ENCODE measurements at places on chromosomes 1 and 21. TPM values are rescaled to one million over a fixed set of nuclear protein-coding genes. Genes with fewer than 3 reads are reported as not detected.

The OLIG2 gene
- total RNA-seq, result not detected

The DDAH1 gene
- 75.6 TPM for total RNA-seq

The RIPK4 gene
- total RNA-seq, result 60.9 TPM

The NTRK1 gene
- not detected for total RNA-seq

GRCh38 chr21:26503414-26503813 lies 69.7 kb downstream of the CYYR1 start:
- DNase-seq, result no peak

DNA sequence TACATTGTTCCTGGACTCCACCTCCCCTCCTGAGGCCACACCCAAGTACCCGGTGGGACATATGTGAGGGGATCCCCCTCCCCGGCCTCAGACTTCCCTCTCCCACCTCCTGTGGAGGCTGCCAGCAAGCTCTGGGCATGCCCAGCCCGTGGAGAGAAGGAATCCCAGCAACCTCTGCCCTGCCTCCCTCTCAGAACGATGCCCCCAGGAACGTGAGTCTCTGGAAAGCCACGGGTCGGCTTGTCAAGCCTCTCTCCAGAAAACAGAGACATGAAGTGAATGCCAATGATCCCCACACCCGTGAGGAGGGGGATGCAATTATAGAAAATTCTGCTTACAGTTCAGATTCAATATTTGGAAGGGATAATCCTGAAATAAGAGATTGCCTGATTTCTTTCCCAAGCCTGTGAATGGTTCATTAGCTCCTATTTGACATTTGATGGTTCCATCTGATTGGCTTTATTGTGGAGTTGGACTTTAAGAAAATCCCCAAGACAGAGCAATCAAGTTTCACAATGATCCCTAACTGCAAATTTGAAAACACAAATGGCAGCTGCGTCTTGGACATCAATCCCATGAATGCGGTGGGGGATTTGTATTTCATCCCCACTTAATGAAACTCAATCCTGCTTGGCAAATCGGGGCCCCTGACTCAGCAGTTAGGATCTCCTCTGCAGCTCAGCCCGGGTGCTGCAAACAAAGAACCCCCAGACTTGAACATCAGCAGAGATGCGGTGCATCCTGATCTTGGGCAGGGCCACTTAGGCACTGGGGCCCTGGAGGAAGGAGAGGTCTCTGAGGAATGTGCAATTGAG lies 9.1 kb upstream of the GUCA2B start:
- DNase-seq, result no peak

GRCh38 chr1:28869952-28870351 lies 44.4 kb upstream of the EPB41 start:
- no peak for DNase-seq

GRCh38 chr1:214318356-214318755 lies 37.4 kb downstream of the SMYD2 start:
- no peak for DNase-seq

DNA sequence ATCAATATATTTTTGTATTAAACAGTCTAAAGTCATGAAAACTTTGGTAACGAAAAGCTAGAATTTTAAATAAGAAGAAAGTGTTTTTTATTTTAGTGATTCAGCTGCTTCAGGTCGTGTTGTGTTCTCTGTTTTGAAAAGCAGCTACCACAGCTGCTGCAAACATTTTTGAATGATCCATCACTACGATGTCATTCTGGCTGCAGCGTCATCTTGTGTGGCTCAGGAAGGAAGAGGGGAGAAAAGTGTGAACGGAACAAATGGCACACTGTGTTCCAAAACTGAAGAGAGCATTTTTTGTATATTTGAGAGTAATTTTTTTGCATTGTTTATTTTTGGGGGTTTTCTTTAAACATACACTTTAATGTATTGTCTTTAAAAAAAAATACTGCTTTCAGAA lies 323.0 kb upstream of the ADGRL2 start:
- DNase-seq, result no peak

DNA sequence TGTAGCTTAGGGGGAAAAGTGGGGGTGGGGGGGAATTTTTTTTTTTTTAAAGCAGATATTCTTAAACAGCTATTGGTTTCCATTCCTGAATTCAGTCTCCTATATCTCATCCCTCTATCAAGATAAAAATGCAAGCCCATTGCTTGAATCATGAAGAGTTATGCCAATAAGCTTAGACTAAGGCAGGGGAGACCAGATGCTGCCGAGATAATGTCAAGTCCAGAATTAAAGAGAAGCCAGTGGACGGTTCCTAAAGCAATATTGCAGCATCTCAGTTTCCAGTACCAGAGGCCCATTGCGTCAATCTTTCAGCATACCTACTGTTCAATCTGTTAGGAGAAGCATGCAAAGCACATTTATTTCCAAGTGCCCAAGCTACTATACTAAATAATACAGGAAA lies 309.4 kb downstream of the BARHL2 start:
- DNase-seq, result no peak

- DNase-seq, result no peak
Measured at GRCh38 chr1:65490231-65491009, 70.0 kb downstream of the LEPR start.

DNA sequence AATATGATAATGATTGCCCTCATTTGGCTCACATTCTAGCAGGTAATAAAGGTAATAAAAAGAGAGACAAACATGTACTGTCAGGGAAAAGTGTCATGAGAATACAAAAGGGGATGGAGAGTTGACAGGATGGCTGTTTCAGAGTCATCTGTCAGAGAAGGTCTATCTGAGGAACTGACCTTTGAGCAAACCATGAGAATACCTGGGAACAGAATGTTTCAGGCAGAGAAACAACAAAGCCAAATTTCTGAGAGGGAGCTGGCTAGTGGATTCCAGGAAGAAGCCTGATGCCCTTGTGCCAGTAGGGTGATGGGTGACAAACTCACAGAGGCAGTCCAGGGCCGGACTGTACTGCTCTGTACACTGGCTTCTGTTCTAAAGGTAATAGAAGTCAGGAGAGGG lies 107.2 kb downstream of the C1orf21 start:
- DNase-seq, result no peak

DNA sequence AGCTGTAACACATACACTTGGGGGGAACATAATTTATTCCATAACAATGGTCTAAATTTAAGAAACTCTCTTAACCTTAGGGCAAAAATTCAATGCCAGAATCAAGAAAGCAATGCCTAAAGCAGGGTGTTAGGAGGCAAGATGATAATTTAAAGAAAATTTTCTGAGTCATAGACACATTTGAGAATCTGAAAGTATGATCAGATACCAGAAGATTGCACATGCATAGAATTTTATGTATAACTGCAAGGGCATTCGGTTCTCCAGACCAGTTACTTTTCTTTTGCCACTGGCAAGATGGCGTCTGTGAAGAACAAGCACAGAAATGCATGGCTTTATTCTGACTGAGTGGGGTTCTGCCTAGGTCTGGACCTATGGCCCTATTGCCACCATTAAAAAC lies 64.4 kb upstream of the IPO9 start:
- no peak for DNase-seq

- no peak for DNase-seq
Measured at GRCh38 chr1:197973206-197973605, 56.0 kb downstream of the LHX9 start.

DNA sequence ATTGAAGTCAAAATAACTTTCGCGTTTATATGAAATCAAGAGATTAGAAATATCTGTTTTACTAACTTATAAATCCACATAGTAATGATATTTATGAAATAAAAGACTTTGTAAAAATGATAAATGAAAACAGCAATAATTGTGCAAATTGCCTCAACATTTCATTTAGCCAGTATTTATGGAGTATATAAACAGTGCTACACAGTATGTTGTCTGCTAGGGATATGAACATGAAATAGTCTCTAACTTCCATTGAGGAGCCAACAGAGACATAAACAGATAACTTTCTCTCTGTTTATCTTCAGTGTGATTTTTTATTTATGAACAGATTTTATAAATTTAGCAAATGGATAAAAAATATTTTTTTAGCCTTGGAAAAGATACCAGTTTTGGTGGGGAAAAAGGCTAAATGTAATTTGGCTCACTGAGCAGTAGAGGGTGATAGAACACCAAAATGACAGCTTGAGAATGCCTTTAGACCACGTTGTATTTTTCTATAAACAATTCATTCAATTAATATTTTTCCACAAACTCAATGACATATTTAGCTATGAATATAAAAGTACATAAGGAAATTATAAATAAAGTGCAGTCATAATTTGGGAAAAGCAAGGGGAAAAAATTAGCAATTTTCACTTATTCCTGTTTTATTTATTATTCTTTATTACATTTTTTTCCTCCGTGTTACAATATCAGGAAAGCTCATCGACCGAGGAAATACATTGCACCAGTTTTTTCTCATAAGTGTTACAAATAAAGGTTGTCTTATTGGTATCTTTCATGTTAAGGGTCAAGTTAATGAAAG lies 47.5 kb upstream of the EEIG2 start:
- DNase-seq, result peak; percentile 64

GRCh38 chr21:37939251-37939650 lies 23.0 kb upstream of the KCNJ6 start:
- DNase-seq, result peak; percentile 73

DNA sequence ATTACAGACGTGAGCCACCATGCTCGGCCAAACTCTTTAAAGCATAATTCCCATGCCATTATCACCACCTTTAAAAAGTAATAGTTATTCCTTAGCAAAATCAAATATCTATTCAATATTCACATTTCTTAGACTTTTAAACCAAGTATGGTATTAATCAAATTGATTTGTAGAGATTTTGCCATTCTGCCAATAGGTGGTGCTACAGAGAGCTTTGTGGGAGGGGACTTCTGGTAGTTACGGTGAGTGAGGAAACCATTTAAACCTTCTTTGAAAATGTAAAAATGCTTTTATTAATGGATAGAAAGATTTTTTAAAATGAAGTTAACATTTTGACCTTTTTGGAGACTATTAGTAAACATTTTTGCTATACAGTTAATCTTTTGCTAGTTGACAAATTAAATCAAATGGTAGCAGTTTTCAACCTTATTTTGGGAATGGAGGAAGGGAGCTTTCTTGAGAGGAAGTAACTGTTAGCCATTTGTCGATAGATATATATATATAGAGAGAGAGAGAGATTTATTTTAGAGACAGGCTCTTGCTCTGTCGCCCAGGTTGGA lies 19.3 kb downstream of the IARS2 start:
- DNase-seq, result peak; percentile 65
